Fibroblast of lung (primary cell): ENCODE measurements at places on chromosomes 1 and 21. TPM values are rescaled to one million over a fixed set of nuclear protein-coding genes. Genes with fewer than 3 reads are reported as not detected.

GRCh38 chr1:153525088-153525728 lies 10.6 kb downstream of the S100A6 start:
- H3K36me3 ChIP-seq: no peaks in the 10 kb centered on the region
- H3K4me3 ChIP-seq: no peak overlapping the region
- H3K27ac ChIP-seq: no peak overlapping the region
- peaks cover 2% of the 10 kb centered on the region for H3K4me1 ChIP-seq
- no peaks in the 10 kb centered on the region for H3K27me3 ChIP-seq

DNA sequence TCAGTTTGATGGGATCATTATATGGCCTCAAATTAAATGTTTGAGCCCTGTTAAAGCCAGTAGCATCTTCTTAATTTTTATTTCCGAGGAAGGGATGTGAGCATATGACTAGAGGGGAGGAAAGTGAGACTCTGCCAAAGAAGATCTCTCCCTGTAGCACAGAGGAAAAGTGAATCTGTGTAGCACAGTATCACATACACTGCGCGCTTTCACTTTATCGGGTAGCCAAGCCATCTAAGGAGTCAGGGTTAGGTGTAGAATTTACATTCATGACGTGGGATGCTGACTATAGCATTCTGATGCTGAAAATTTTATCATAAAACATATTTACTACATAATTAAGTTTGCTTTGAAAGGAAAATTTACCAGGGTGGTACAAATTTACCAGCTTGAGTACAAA lies 24.0 kb downstream of the LRRC8D start:
- peak overlapping the region; percentile 76 for H3K4me3 ChIP-seq
- H3K27ac ChIP-seq: no peak overlapping the region
- H3K36me3 ChIP-seq: no peaks in the 10 kb centered on the region
- peaks cover 4% of the 10 kb centered on the region for H3K4me1 ChIP-seq
- no peak for DNase-seq

GRCh38 chr1:201747261-201747660 lies 81.7 kb upstream of the IPO9 start:
- no peak overlapping the region for H3K4me3 ChIP-seq
- no peak for DNase-seq
- no peak overlapping the region for H3K27ac ChIP-seq
- peaks cover 52% of the 10 kb centered on the region for H3K4me1 ChIP-seq

GRCh38 chr1:214568328-214568727 lies 16.9 kb upstream of the PTPN14 start:
- no peak overlapping the region for H3K4me3 ChIP-seq
- no peaks in the 10 kb centered on the region for H3K27me3 ChIP-seq
- H3K36me3 ChIP-seq: no peaks in the 10 kb centered on the region
- peak; percentile 76 for DNase-seq

- H3K27me3 ChIP-seq: no peaks in the 10 kb centered on the region
- H3K36me3 ChIP-seq: no peaks in the 10 kb centered on the region
- DNase-seq: peak; percentile 82
- peak overlapping the region; percentile 36 for H3K27ac ChIP-seq
- H3K4me1 ChIP-seq: peaks cover 18% of the 10 kb centered on the region
Observed at GRCh38 chr1:118136187-118136941, 48.7 kb downstream of the SPAG17 start.

The YIPF1 gene
- 31.4 and 34.7 TPM in 2 replicates for polyA plus RNA-seq

GRCh38 chr21:43270800-43271301 lies 102.0 kb downstream of the CRYAA start:
- no peaks in the 10 kb centered on the region for H3K4me1 ChIP-seq
- peak; percentile 13 for DNase-seq
- no peak overlapping the region for H3K27ac ChIP-seq
- no peak overlapping the region for H3K4me3 ChIP-seq

The MUL1 gene
- 25.7 and 31.9 TPM in 2 replicates for polyA plus RNA-seq

GRCh38 chr1:160325252-160325651 lies 17.8 kb downstream of the COPA start:
- H3K4me1 ChIP-seq: no peaks in the 10 kb centered on the region
- DNase-seq: no peak
- H3K27me3 ChIP-seq: no peaks in the 10 kb centered on the region
- H3K27ac ChIP-seq: no peak overlapping the region

DNA sequence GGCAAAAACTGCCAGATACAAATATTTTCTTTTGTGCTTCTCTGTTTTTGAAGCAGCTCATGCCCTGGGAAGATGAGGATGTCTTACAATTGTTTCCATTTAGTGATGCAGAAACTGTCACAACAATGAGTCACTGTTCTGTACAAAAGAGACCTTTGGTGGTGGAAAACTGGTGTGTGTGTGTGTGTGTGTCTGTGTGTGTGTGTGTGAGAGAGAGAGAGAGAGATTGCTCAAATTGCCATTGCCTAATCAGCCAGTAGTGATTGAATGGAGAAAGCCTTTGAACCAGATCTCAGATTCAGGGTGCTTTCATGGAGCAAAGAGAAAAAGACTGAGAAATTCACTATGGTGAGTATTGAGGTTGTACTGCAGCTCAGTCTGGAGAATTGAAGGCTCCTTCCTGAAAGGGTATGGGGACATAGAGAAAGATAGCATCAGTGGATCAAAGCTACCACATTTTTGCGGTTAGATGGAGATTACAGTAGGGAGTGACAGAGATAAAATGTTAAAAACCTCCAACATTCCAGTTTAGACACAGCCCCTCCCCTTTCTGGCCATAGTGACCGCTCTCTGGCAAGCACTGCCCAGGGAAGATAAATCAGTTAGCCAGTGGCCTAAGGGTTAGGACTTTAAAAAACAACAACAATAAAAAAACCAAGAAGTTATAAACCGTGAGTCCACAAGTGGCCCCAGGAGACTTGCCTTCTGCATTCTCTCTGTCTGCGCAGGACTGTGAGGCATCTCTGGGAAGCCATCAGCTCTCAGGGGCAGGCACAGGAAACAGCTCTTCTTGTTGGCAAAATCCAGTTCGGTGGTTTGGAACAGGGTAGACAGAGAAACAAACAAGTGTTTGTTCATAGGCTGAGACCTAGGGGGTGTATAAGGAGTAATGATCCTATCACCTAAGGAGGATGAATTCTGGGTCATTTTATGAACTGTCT lies 406.5 kb downstream of the DUSP10 start:
- H3K4me1 ChIP-seq: peaks cover 18% of the 10 kb centered on the region
- H3K27me3 ChIP-seq: no peaks in the 10 kb centered on the region
- no peaks in the 10 kb centered on the region for H3K36me3 ChIP-seq
- H3K27ac ChIP-seq: peak overlapping the region; percentile 81

DNA sequence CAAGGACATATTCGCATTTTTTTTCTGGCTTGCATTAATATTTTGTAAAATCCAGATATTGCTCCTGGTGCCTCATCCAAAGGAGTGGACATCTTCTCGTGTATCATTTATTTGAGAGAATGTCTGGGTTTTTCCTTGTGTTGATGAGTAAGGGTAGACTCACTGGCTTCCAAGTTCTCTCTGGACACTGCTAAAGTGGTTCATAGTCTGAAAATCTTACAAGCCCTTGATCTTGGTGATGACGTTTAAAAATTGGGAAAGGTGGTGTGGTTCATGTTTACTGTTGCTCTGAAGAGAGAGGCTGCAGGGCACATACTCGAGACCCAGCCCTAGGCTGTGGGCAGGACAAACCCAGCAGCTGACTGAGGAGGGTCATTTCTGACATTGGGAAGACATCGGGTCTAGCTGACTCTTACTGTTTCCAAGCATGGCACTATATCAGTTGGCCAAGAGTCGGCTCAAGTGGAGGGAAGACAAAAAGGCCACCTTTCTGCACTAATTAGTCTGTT lies 296.2 kb downstream of the LMX1A start:
- no peaks in the 10 kb centered on the region for H3K4me1 ChIP-seq
- no peaks in the 10 kb centered on the region for H3K27me3 ChIP-seq
- no peaks in the 10 kb centered on the region for H3K36me3 ChIP-seq
- no peak for DNase-seq
- no peak overlapping the region for H3K27ac ChIP-seq
- no peak overlapping the region for H3K4me3 ChIP-seq

DNA sequence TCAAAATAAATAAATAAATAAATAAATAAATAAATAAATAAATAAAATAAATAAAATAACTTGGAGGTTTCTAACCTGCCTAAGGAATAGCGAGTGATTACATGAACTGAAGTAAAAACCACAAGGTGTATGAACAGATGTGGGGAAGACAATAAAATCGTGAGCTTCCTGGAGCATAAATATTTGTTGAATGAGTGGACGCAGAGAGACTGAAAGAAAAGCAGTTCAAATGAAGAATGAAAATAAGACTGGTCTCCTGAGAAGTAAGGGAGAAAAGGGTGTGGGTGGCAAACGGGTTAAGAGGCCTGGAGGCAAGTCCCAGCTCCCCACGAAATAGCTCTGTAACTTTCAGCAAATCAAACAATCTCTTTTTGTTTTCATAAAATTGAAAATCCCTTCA lies 33.6 kb downstream of the CHML start:
- peaks cover 6% of the 10 kb centered on the region for H3K4me1 ChIP-seq
- H3K36me3 ChIP-seq: no peaks in the 10 kb centered on the region
- H3K4me3 ChIP-seq: no peak overlapping the region
- no peaks in the 10 kb centered on the region for H3K27me3 ChIP-seq
- no peak overlapping the region for H3K27ac ChIP-seq

The PTPRU gene
- polyA plus RNA-seq: 0.58 and 1.4 TPM in 2 replicates

GRCh38 chr1:236982380-236982779 lies 21.9 kb downstream of the MT1HL1 start:
- no peaks in the 10 kb centered on the region for H3K27me3 ChIP-seq
- H3K27ac ChIP-seq: no peak overlapping the region
- H3K4me3 ChIP-seq: no peak overlapping the region
- no peaks in the 10 kb centered on the region for H3K36me3 ChIP-seq
- no peak for DNase-seq

GRCh38 chr1:229471175-229471574 lies 37.0 kb downstream of the NUP133 start:
- DNase-seq: no peak
- peaks cover 4% of the 10 kb centered on the region for H3K36me3 ChIP-seq
- H3K27ac ChIP-seq: no peak overlapping the region
- no peaks in the 10 kb centered on the region for H3K27me3 ChIP-seq

DNA sequence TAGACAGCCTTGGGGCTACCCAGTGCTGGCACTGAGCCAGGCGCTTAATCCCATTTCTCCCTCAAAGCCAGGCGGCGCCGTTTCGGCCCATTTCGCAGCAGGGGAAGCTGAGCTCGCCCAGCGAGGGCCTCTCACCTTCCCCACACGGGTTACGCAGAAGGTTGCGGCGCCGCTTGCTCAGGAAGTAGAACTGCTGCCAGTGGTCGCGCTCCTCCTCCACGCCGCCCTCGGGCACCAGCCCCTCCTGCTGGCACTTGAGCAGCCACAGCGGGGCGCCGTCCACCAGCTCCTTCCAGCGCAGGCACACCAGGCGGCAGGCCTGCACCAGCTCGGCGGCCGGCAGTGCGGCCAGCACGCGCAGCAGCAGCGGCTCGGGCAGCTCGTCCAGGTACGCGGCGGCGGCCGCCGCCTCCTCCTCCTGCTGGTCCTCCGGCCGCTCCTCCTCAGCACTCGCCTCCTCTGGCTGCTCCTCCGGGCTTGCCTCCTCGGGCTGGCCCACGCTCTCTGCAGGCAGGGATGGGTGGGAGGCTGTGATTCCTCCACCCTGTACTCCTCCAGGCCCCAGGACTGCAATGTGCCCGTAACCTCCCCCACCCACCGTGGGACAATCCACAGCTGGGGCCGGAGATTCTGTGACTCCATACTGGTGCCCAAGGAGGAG lies 3.8 kb downstream of the FBXO2 start:
- peaks cover 5% of the 10 kb centered on the region for H3K27me3 ChIP-seq
- H3K4me1 ChIP-seq: peaks cover 3% of the 10 kb centered on the region
- peak; percentile 62 for DNase-seq
- H3K27ac ChIP-seq: no peak overlapping the region
- H3K4me3 ChIP-seq: no peak overlapping the region

The ITLN2 gene
- polyA plus RNA-seq: not detected in 2 replicates

GRCh38 chr1:205587581-205587980 lies 44.2 kb downstream of the ELK4 start:
- H3K27ac ChIP-seq: no peak overlapping the region
- no peaks in the 10 kb centered on the region for H3K4me1 ChIP-seq
- DNase-seq: no peak
- peaks cover 3% of the 10 kb centered on the region for H3K27me3 ChIP-seq

The LCA5L gene
- 0.38 and 1.0 TPM in 2 replicates for polyA plus RNA-seq

The FMO5 gene
- 1.2 and 2.0 TPM in 2 replicates for polyA plus RNA-seq

The FHL3 gene
- 14.7 and 25.0 TPM in 2 replicates for polyA plus RNA-seq

The OR2L8 gene
- not detected in 2 replicates for polyA plus RNA-seq

DNA sequence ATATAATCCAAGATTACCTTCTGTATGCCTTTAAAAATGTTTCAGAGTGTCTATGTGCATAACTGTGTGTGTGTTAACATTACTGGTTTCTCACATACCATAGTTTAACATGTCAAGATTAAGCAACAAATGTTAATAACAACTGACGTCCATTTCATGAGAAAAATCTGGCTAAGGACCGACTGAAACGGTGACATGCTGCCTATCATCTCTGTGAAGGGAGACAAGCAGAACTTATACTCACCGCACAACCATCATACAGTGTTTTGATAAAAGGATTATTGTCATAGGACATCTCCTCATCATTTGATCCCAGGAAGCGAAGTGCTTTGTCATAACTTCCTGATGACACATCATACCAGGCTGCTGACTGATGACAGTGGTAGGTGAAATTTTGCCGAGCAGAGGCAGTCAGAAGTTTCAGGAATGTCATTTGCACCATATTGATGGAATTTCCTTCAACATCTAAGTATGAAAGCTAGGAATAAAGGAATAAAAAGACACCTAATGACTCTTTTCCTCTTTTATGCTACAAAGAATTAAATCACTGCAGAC lies 228.8 kb downstream of the COL11A1 start:
- H3K27ac ChIP-seq: no peak overlapping the region
- H3K4me1 ChIP-seq: no peaks in the 10 kb centered on the region
